ENCODE measurements at places on chromosomes 13 and 19. TPM values are rescaled to one million over a fixed set of nuclear protein-coding genes. Genes with fewer than 3 reads are reported as not detected.

HCST gene
- 1.4 TPM for total RNA-seq

CNMD gene
- total RNA-seq, result 0.13 TPM

TSHZ3 gene
- 5.7 TPM for total RNA-seq

ACTMAP gene
- total RNA-seq, result 1.5 TPM

SPACA4 gene
- not detected for total RNA-seq

SIGLEC10 gene
- total RNA-seq, result not detected

CLIP3 gene
- total RNA-seq, result 11.5 TPM

LSM14A gene
- 67.8 TPM for total RNA-seq

CEACAM21 gene
- not detected for total RNA-seq

GRK1 gene
- not detected for total RNA-seq

IL12RB1 gene
- 0.26 TPM for total RNA-seq

CYP4F22 gene
- not detected for total RNA-seq

ZNF93 gene
- total RNA-seq, result 3.5 TPM

MIR17HG gene
- 3.2 TPM for total RNA-seq

VAV1 gene
- not detected for total RNA-seq

ZNF580 gene
- total RNA-seq, result 5.3 TPM

LGI4 gene
- not detected for total RNA-seq

PTPRH gene
- 7.1 TPM for total RNA-seq

KIR2DL1 gene
- total RNA-seq, result not detected

AMER2 gene
- not detected for total RNA-seq

TIMM44 gene
- total RNA-seq, result 48.3 TPM

ZNF790 gene
- 10.7 TPM for total RNA-seq

ZNF729 gene
- not detected for total RNA-seq

GJB6 gene
- not detected for total RNA-seq

CGB2 gene
- not detected for total RNA-seq

ZSCAN5B gene
- not detected for total RNA-seq

ATP7B gene
- total RNA-seq, result 1.8 TPM
